ENCODE measurements at places on chromosomes 1 and 21.

DNA sequence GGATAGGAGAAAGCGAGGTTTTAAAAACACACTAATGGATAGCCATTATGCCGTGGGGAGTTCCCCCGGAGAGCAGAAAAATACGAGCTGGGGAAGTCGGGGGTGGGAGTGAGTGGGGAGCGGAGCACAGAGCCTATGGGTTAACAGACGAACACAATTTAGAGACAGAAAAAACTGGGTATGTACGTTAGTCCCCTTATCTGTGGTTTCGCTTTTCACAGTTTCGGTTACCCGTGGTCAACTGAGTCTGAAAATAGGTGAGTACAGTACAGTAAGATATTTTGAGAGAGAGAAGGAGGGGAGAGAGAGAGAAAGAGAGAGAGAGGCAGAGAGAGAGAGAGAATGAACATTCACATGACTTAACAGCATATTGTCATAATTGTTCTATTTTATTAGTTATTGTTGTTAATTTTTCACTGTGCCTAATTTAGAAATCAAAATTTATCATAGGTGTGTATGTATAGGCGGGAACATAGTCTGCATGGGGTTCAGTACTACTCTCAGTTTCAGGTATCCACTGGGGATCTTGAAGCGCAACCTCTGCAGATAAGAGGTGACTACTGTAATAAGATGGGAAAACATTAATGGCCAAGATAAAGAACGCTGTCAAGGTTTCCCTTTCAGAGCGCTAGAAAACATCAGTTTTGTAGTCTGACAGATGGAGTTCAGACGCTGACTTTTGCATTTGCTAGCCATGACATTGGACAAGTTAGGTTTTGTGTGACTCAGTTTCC, 125.6 kb upstream of the LMO4 start:
- DNase-seq: no peak

DNA sequence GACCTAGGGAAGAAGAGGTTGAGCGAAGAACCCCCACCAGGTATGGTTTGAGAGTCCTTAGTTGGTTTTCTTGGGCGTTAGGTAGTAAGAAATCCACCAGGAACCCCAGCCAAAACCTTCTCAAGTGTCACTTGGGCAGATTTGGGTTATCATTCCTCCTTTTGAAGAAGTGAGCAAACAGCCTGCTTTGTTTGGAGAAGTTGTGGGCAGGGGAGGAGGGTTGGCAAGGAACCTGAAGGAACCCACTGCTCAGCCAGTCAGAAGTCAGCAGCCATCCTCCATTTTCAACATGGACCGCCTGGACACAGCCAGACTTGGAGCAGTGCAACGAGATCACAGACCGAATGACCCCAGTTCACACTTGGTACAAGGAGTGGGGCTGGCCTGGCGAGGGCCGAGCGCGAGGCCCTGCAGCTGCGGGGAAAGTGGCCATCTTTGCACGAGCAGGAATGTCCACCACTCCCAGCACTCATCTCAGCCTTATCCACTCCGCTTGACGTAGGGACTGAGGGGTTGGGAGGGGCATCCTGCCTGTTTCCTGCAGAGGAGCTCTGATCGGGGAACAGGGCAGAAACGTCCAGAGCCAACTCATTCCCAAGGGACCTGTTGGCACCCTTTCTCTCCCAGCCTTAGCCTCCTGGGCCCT, 7.2 kb downstream of the ADPRS start:
- DNase-seq: no peak

DNA sequence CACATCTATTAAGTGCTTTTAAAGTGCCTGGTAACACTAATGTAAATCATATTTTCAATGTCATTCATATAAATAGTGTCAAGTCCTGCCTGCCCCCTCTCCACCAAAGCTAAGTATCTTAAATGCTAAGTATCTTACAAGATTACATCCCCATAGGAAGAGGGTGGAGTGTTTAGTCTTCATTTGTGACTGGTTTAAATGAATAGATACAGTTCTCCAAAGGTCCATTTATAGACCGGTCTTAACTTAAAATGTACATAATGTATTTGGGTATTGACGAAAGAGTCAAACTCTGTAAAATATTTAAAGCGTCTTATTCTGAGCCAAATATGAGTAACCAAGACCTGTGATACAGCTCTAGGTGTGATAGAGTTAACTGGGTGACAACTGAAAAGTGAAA, 60.2 kb downstream of the POU2F1 start:
- no peak for DNase-seq

GRCh38 chr1:10795276-10796021, 997 bp downstream of the CASZ1 start:
- DNase-seq: no peak

DNA sequence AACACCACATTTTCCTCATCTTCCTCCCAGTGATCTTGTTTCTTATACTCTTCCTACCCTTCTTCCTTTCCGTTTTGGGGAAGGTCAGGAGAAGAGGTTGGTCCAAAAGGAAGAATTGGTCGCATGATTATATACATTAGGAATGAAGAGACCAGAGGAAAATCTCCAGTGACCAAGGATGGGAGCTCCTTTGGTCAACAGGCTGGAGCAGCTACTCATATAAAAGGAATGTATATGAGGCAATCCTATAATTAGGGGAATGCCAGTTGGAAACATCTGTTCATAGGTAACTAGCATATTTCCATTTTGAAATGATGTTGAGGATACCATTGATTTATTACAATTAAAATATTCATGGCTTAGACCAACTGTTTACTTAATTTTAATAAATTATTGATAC, 114.5 kb downstream of the LRRC40 start:
- DNase-seq: no peak

DNA sequence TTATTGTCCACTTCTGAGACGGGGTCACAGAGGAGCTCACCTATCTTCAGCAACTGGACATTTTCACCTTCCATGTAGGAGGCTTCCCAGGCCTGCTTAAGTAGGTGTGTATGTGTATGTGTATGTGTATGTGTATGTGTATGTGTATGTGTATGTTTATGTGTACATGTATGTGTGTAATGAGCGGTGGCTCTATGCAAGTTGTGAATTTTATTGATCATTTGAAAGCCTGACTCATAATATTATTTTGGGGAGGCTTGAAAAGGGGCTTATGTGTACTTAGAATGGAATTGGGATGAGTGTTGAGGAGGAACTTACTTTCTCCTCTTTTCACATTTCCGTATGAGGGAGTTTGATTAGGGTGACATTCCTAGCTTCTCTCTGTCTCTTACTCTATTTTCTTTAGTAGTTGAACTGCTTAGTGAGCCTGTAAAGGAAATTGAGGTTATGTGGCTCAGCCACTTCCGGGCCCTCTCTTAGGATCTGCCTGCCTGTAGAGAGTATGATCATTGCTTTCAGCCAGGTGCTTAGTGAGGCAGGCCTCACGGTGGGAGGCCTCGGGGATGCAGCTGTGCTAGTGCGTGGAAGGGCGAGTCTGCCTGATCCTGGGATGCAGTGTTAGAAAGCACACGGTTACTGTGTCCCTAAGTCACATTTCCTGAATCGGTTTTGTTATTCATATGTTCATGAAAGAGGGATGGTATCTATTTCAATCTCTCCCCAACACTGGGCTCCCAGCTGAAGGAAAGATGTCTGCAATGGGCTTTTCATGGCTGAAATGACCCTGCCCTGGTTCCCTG, 61.0 kb downstream of the IER5 start:
- peak; percentile 63 for DNase-seq

GRCh38 chr1:154774175-154774855, 95.8 kb downstream of the KCNN3 start:
- no peak for DNase-seq

- DNase-seq: no peak
Observed at GRCh38 chr1:182611787-182612186, 7.6 kb upstream of the RGS16 start.

DNA sequence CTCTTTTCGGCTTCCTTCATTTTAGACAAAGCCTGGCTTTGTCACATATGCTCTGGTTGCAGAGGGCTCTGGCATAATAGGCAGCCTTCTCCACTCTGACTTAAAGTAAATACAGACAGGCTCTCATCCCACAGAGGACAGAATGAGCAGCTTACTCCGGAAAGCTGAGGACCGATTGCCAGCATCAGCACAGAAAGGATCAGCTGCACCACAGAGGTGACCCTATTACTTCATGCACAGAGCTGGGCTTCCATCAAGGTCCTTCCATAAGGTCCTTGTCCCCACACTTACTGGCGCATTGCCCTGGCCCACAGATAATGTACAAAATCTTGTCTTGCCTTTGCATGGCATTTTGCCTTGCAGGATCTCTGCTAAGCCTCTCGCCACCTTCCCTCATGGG, 67.6 kb downstream of the SEC16B start:
- no peak for DNase-seq

DNA sequence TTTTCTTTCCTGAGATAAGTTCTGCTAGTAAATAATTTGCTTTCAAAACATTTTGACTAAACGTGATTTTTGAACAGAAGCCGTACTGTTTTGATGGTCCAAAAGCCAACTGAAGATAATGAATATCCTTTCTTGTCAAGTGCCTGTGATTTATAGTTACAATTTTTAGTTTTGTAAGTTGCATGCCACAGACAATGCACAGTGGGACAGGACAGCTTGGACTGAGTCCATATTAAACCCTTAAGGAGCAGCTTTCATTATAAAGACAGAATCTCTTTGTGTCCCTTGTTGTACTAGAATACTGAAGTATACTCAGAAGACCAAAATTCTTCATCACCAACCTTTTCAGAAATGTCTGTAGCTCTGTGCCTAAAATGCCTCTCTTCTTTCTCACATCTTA, 92.2 kb downstream of the LTN1 start:
- DNase-seq: no peak

- DNase-seq: no peak
Observed at GRCh38 chr1:244118109-244118761, 67.2 kb downstream of the ZBTB18 start.

DNA sequence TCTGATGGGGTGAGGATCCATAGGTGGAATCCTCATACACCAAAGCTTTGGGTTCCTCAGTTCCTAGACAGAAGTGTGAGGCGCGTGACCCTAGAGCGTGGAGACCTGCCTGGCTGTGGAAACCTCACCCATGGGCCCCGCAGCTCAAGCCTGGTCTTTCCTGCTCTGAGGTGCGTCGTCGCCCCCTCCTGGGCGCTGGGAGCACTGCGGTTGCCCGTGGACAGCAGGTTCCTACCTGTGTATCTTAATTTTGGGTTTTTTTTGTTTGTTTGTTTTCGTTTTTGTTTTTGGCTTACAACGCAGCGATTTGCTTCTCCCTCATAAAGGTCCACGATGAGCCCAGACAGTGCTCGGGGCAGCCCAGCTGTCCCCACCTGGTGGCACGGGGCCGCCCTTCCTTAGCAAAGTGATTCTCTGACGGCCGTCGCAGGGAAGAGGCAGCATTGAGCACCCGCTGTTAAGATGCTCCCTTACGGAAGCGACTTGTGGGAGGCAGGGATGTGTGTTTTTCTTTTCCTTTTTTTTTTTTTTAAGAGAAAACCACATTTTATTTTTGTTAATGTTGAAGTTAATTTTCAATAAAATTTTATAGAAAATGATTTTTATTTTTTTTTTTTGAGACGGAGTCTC, 36.5 kb upstream of the TRAPPC10 start:
- peak; percentile 87 for DNase-seq
